ENCODE measurements at places on chromosomes 16 and 17. TPM values are rescaled to one million over a fixed set of nuclear protein-coding genes. Genes with fewer than 3 reads are reported as not detected.

GRCh38 chr16:67030221-67030962 is 1.4 kb downstream of the CBFB start:
- no peak for DNase-seq
- H3K27me3 ChIP-seq = no peaks in the 10 kb centered on the region
- H3K4me1 ChIP-seq = peaks cover 14% of the 10 kb centered on the region

DNA sequence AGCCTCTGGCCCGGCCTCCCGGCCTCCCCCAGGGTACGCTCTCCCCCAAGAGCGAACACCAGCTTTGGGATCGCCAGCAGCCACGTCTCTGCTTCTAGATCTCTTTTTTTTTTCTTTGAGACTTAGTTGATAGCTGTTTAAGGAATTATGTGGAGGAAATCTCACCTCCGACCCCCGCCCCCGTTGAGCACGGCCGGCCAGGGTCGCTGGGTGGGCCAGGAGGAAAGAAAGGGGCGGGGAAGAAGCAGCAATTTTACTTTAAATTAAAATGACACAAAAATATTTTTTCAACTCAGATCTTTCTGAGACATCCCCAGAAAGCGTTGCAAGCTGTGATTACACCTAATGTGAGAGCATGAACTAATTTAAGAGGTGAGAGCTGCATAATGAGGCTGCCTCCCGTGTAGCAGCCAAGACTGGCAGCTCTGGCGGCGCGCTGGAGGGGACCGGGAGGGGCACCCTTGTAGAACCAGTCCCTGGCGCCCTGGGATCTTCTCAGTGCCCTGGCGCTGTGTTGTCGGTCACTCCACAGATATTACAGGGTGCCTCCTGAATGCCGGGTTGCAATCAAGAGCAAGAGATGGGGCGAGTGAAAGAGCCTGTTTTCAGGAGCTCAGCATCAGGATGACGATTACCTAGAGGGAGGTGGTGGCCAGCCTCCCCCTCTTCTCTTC is 1.9 kb upstream of the CBLN1 start:
- H3K4me1 ChIP-seq = peaks cover 39% of the 10 kb centered on the region
- H3K4me3 ChIP-seq = no peak overlapping the region
- no peak for DNase-seq
- H3K27ac ChIP-seq = no peak overlapping the region

DNA sequence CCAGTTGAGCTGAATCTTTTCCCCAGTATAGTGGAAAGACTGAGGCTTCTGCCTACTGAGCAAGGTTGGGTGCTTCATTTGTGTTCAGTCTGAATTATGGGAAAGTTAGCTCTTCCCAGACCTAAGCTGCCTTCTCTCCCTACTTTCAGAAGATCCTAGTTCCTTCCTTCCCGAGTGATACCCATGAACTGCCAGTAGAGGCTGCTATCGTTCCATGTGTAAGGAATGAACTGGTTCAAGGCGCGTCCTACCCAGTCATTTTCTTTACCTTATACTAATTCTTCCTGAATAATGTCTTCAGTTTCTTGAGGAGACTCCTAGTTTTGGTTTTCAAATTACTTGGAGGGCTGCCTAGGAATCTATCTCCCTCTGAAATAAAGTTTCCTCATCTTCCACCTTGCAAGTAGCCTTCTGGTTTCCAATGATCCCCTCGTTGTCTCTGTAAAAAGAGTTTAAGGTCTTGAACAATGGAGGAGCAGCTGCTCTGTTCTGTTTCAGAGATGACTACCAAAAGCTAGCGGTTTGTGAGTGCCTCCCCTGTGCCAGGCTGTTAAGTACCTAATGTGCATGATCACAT is 934 bp upstream of the AOC2 start:
- no peak for DNase-seq
- H3K27ac ChIP-seq = no peak overlapping the region
- no peaks in the 10 kb centered on the region for H3K36me3 ChIP-seq
- peaks cover 1% of the 10 kb centered on the region for H3K27me3 ChIP-seq

DNA sequence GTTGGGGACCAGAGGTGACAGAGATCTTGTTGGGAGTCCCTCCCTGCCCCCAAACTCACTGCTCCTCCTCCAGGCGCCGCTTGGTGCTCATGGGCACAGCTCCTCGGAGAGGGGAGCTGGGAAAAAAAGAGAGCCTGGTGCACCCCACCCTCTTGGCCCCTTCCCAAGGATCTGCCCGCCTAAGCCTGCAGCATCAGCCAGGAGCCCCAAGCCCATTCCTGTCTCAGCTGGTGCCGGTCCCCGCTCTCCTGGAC is 400 bp downstream of the HCFC1R1 start:
- peaks cover 59% of the 10 kb centered on the region for H3K4me1 ChIP-seq
- DNase-seq = no peak
- peaks cover 9% of the 10 kb centered on the region for H3K27me3 ChIP-seq
- H3K36me3 ChIP-seq = no peaks in the 10 kb centered on the region
- peak overlapping the region; percentile 67 for H3K4me3 ChIP-seq

DNA sequence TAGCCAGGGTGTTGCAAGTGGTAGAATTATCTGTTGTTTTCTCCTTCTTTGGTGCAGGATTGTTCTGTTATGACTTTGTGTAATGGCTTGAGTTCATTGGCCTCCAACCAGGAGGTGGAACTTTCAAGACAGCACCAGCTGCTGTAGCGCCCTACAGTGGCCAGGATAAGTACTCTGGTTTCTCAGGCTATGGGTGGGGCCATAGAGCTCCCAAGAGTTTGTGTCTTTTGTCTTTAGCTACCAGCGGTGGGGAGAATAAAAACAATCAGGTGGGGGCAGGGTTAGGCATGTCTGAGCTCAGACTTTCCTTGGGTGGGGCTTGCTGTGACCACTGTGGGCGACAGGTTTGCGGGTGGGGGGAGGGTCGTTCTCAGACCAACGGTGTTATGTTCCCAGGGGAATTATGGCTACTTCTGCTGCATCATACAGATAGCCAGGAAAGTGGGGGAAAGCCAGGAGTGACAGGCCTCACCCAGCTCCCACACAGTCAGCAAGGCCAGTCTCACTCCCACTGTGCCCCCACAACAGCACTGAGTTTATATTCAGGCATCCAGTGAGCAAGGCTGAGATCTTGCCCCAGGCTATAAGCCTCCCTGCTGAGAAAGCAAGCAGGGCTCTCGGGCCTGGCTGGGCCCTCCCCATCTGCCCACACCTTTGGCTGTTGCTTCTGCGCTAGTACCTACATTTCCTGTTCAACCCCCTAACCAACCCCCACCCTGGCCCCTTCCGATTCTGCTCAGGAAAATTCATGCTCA is 15.4 kb downstream of the ABCA10 start:
- no peaks in the 10 kb centered on the region for H3K27me3 ChIP-seq
- no peak overlapping the region for H3K27ac ChIP-seq
- no peak for DNase-seq
- H3K4me3 ChIP-seq = no peak overlapping the region
- no peaks in the 10 kb centered on the region for H3K36me3 ChIP-seq
- no peaks in the 10 kb centered on the region for H3K4me1 ChIP-seq

DNA sequence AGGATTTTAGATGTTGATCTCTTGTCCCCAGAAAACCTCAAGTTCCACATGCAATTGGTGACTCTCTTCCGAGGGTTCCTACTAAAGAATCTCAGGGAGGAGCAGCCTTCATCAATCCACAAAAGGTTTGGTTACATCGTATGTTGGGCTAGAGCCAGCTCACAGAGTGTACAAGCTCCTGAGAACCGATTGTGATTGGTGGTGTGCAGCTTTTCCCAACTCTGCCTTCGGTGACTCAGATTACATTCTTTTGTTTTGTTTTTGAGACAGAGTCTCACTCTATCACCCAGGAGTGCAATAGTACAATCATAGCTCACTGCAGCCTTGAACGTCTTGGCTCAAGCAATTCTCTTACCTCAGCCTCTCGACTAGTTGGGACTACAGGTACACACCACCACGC is 172.4 kb downstream of the PMP22 start:
- no peaks in the 10 kb centered on the region for H3K36me3 ChIP-seq
- no peak overlapping the region for H3K27ac ChIP-seq
- H3K4me3 ChIP-seq = no peak overlapping the region
- H3K27me3 ChIP-seq = no peaks in the 10 kb centered on the region
- no peak for DNase-seq

- no peaks in the 10 kb centered on the region for H3K4me1 ChIP-seq
- H3K27ac ChIP-seq = peak overlapping the region; percentile 65
- H3K36me3 ChIP-seq = no peaks in the 10 kb centered on the region
- DNase-seq = no peak
- peaks cover 23% of the 10 kb centered on the region for H3K27me3 ChIP-seq
- peak overlapping the region; percentile 65 for H3K4me3 ChIP-seq
Measured at GRCh38 chr17:77959926-77960521, 1.5 kb downstream of the TNRC6C start.

- H3K4me1 ChIP-seq = peaks cover 11% of the 10 kb centered on the region
- DNase-seq = no peak
- H3K27ac ChIP-seq = no peak overlapping the region
- no peaks in the 10 kb centered on the region for H3K36me3 ChIP-seq
Measured at GRCh38 chr17:17445296-17445924, 31.4 kb upstream of the MED9 start.

GRCh38 chr16:66673691-66674090 is 22.9 kb downstream of the CMTM4 start:
- no peak overlapping the region for H3K27ac ChIP-seq
- DNase-seq = no peak
- no peak overlapping the region for H3K4me3 ChIP-seq
- no peaks in the 10 kb centered on the region for H3K36me3 ChIP-seq

GRCh38 chr16:56363781-56364565 is 61.4 kb downstream of the AMFR start:
- H3K4me3 ChIP-seq = no peak overlapping the region
- DNase-seq = no peak
- H3K36me3 ChIP-seq = peaks cover 26% of the 10 kb centered on the region
- no peak overlapping the region for H3K27ac ChIP-seq

- no peak for DNase-seq
- H3K4me1 ChIP-seq = peaks cover 7% of the 10 kb centered on the region
- no peak overlapping the region for H3K4me3 ChIP-seq
Measured at GRCh38 chr17:4201226-4201625, 58.2 kb downstream of the CYB5D2 start.

- DNase-seq = no peak
- H3K36me3 ChIP-seq = no peaks in the 10 kb centered on the region
- H3K4me1 ChIP-seq = no peaks in the 10 kb centered on the region
- no peaks in the 10 kb centered on the region for H3K27me3 ChIP-seq
- no peak overlapping the region for H3K27ac ChIP-seq
- no peak overlapping the region for H3K4me3 ChIP-seq
Measured at GRCh38 chr17:42061646-42062487, 11.5 kb upstream of the C17orf113 start.

DNA sequence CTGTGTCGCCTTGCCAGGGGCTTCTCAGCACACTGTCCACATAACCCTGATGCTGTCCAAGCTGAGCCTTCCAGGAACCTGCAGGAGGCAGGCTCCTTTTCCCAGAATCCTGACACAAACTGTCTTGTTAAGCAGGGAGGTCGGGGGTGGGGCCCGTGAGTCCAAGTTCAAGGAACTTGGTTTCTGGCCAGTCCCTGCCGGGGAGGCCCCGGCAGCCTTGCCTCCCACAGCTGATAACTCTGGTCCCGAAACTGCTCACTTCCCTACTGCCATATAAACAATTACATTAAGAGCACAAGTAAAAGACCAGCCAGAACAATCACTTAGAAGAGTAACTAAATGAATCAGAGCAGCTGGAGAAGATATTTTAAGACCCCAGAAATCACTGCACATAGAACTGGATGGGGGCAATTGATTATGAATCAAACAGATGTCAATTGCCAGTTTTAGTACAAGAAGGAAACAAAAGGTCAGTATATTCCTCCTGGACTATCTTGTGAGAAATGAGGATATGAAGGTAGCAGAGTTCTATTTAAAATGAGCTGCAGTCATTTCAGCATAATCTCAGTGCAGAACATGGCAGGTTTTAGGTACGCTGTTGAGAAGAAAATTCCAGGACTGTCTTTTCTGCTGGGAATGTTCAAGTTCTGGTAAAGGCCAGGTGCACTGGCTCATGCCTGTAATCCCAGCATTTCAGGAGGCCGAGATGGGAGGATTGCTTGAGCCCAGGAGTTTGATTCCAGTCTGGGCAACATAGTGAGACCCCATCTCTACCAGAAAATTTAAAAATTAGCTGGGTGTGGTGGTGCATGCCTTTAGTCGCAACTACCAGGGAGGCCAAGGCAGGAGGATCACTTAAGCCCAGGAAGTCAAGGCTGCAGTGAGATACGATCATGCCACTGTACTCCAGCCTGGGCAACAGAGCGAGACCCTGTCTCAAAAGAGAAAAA is 169.8 kb downstream of the PITPNC1 start:
- peaks cover 6% of the 10 kb centered on the region for H3K4me1 ChIP-seq
- no peak overlapping the region for H3K27ac ChIP-seq
- DNase-seq = peak; percentile 79
- no peaks in the 10 kb centered on the region for H3K36me3 ChIP-seq
- no peaks in the 10 kb centered on the region for H3K27me3 ChIP-seq
- H3K4me3 ChIP-seq = no peak overlapping the region

GRCh38 chr17:72515291-72516065 is 394.7 kb downstream of the SOX9 start:
- H3K4me1 ChIP-seq = peaks cover 58% of the 10 kb centered on the region
- H3K4me3 ChIP-seq = no peak overlapping the region
- H3K27ac ChIP-seq = peak overlapping the region; percentile 12
- no peaks in the 10 kb centered on the region for H3K36me3 ChIP-seq

DNA sequence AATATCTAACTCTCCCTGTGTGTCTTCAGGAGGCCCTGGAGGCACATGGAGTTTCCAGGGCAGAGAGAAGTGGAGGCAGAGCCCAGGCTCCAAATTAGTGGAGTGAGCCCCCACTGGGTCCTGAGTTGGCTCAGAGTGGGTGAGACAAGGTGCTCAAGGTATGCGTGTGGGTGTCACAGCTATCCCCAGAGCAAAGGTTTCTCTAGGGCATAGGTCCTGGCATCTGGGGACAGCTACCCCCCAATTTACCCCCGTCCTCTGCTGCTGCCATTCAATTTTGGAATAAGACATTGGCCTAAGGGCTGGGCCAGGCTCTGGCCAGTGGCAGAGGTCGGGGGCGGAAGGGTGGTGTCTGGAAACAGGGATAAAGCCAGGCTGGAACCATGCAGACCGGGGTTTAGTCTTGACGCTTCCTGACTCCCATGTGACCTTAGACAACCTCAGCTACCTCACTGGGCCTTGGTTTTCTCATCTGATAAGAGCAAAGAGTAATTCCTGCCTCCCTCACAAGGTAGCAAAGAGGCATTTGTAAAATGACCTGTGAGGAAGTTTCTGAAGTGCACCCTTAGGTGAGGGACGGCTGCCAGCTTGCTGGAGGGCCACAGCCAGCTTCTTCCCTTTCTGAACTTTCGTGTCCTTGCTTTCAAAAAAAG is 78.2 kb upstream of the TMEM97 start:
- no peaks in the 10 kb centered on the region for H3K36me3 ChIP-seq
- H3K4me1 ChIP-seq = no peaks in the 10 kb centered on the region
- no peaks in the 10 kb centered on the region for H3K27me3 ChIP-seq
- no peak overlapping the region for H3K27ac ChIP-seq
- H3K4me3 ChIP-seq = no peak overlapping the region

- H3K27me3 ChIP-seq = no peaks in the 10 kb centered on the region
- DNase-seq = no peak
- H3K4me3 ChIP-seq = no peak overlapping the region
- H3K27ac ChIP-seq = no peak overlapping the region
- H3K4me1 ChIP-seq = no peaks in the 10 kb centered on the region
Measured at GRCh38 chr17:77227461-77228240, 86.9 kb downstream of the SEC14L1 start.

The EPX gene
- not detected for total RNA-seq

The PPP1R9B gene
- total RNA-seq = 19.0 TPM

The IGSF6 gene
- total RNA-seq = 1.2 TPM

The CNOT1 gene
- 122 TPM for total RNA-seq

The PLCD3 gene
- total RNA-seq = 157 TPM

The ACSM5 gene
- 2.3 TPM for total RNA-seq

The BRICD5 gene
- 5.7 TPM for total RNA-seq

The COX6A2 gene
- not detected for total RNA-seq

The HLF gene
- total RNA-seq = 11.0 TPM

The GDPD1 gene
- total RNA-seq = 1.8 TPM

The LGALS9B gene
- 12.7 TPM for total RNA-seq
